ENCODE measurements at places on chromosomes 1 and 21. TPM values are rescaled to one million over a fixed set of nuclear protein-coding genes. Genes with fewer than 3 reads are reported as not detected.

- DNase-seq, result no peak
These were observed 45.4 kb downstream of the SMYD2 start for GRCh38 chr1:214326406-214326805.

DNA sequence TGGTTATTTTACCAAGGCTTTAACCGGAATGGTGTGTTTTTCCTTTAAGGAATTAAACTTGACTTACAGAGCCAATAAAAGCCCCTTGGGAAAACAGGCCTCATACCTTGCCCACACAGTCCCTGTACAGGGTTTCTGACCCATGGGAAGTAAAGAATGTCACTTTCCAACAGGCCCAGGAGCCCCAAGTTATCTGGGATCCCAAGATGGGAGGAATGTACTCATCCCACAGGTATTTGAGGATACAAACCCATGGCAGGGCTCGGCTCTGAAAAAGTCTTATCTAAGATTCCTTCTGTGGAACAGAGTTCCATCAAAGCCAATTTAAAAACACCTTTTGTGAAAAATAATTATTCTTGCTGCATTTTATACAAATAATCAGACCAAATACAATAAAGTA is 15.3 kb upstream of the COX20 start:
- DNase-seq, result no peak

GRCh38 chr1:24289937-24290595 is 29.1 kb upstream of the GRHL3 start:
- DNase-seq, result no peak

GRCh38 chr1:70083519-70083918 is 121.9 kb downstream of the LRRC40 start:
- no peak for DNase-seq

DNA sequence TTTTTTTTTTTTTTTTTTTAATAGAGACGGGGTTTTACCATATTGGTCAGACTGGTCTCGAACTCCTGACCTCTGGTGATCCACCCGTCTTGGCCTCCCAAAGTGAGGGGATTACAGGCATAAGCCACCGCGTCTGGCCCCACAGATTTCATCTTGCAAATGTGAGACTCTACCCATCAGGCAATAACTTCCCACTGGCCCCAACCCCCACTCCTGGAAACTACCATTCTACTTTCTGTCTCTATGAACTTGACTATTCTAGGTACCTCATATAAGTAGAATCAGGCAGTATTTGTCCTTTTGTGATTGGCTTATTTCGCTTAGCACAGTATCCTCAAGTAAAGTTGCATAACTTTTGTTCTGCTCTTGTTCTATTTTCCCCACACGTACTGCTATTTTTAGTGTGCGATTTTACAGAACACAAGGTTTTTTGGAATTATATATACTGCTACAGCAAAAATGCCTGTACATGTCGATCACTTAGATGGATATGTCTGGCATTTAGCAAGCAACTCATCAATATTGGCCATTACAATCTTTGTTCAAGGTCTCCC is 40.2 kb downstream of the ECE1 start:
- DNase-seq, result no peak

- DNase-seq, result peak; percentile 69
These were observed 8.8 kb upstream of the CTBS start for GRCh38 chr1:84582802-84583587.

- DNase-seq, result no peak
These were observed 244.4 kb downstream of the PBX1 start for GRCh38 chr1:164803366-164803765.

DNA sequence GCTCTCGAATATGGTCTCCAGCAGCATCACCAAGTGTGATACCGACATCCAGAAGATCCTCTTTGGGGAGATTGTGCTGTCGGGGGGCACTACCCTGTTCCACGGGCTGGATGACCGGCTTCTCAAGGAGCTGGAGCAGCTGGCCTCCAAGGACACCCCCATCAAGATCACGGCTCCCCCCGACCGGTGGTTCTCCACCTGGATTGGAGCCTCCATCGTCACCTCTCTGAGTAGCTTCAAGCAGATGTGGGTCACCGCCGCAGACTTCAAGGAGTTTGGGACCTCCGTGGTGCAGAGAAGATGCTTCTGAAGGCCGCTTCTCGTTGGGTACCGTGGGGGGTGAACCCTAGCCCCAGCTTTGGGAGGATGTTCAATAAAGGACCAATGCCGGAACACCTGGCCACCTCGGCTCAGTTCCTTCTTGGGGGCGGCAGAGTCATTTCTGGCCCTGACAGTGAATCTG is 1.3 kb downstream of the ACTRT2 start:
- DNase-seq, result no peak

EDARADD gene
- polyA plus RNA-seq, result 2.2 TPM

MARK1 gene
- polyA plus RNA-seq, result 2.6 TPM

TMEM240 gene
- polyA plus RNA-seq, result 1.7 TPM

C1QA gene
- 150 TPM for polyA plus RNA-seq

All from kidney (tissue), 22 donors.